ENCODE measurements at places on chromosomes 5 and 9.

GRCh38 chr9:11347437-11347836 is 734.6 kb upstream of the PTPRD start:
- DNase-seq, result no peak

DNA sequence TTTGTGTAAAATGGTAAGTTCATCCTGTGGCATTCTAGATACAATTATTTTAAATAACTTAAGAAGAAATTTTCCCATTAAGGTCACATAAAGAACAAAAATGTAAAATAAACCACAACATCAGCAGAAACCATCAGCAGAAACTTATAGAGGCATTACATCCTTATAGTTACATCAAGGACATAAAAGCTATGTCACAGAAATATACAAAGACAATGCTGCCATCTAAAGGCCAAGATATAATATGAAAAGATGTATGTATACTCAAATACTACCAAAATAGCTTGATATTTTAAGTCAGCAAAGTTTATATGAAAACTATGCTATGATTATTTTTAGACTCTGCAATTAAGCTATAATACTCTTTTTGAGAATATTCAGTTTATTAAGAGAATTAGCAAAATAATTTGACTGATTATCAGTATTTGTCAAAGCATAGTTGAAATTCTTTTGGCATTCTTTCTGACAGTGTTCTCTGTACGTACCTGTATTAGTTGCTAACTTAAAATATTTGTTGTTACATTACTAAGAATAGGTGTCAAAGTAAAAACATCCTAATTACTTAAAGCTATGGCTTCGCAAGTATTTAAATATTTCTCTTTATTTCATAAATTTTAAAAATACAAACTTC is 36.2 kb downstream of the FBXL17 start:
- DNase-seq, result no peak

- no peak for DNase-seq
These were observed 41.0 kb downstream of the AOPEP start for GRCh38 chr9:94767331-94768072.

DNA sequence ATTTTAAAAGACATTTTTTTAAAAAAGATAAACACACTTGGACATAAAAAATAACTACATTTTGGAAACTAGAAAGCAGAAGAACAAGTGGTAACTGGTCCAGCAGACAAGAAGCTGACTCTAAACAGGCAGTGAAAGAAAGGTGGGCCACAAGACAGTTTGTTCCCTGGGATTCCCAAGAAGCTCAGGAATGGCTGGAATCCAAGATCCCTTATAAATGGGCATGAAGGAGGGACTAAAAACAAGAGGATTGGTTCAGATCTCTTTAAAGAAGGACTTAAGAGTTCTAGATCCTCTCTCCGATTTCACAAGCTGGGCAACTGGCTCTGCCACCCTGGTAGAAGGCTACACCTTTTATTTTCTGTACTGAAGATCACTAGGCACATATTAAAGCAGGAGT is 102.8 kb downstream of the ARL15 start:
- no peak for DNase-seq

GRCh38 chr5:37792975-37793631 is 46.7 kb downstream of the GDNF start:
- DNase-seq, result no peak

DNA sequence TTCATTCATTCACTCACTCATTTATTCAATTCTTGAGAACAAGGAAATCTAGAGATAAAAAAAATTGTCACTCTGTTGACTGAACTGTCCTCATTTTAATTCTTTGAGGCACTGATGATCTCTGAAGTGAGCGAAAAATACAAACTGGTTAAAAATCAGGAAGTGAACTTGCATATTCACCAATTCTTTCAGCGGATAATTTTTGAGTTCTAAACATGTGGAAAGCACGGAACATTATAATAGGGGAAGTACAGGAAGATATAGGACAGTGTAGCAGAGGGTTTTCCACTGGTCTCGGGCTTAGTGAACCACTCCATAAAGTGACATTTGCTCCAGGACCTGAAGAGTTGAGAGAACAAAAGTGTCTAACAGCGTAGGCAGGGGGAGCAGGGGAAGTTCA is 169.5 kb downstream of the TLR4 start:
- no peak for DNase-seq

GRCh38 chr9:72415163-72415562 is 50.2 kb upstream of the ZFAND5 start:
- DNase-seq, result no peak

- DNase-seq, result no peak
These were observed 82.8 kb downstream of the DCP2 start for GRCh38 chr5:113059232-113060040.

DNA sequence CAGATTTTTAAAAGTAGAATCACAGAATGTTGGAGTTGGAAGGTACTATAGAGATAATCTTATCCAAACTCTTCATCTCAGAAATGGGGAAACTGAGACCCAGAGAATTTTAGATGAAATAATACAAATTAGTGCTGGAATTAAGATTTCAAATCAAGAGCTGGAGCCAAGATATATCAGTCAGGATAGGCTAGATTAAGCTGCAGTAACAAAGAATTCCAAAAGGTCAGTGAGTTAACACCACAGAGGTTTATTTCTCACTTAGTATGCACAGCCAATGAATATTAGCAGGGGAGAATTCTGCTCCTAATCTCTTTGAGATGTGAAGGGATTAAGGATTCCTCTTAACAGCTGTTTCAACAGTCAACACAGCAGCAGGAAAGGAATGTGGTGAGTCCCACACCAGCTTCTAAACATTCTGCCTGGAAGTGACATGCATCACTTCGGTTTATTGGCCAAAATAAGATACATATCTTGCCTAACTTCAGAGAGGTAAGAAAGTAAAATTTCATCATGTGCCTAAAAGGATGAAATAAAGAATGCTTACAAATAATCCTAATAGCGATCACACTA is 136.8 kb downstream of the FRMD3 start:
- DNase-seq, result no peak

DNA sequence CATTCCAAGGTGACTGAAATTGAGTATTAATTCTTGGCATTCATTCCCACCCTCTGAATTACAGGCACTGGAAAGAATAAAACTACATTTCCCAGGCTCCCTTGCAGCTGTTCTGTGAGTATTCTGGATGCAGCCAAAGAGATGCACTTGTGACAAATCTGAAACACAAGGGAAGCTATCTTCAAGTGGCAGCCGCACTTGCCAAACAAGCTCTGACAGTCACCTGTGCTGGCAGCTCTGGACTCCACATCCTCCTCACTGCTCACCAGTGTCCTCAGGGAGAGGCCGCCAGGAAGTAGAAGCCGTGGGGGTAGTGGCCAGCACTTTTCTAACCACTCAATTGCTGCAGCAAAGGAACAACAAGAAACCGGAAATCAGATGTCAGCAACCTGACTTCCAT is 275.0 kb downstream of the NR2F1-AS1 start:
- no peak for DNase-seq

- no peak for DNase-seq
These were observed 525.6 kb downstream of the SPATA31D1 start for GRCh38 chr9:82513976-82514735.

DNA sequence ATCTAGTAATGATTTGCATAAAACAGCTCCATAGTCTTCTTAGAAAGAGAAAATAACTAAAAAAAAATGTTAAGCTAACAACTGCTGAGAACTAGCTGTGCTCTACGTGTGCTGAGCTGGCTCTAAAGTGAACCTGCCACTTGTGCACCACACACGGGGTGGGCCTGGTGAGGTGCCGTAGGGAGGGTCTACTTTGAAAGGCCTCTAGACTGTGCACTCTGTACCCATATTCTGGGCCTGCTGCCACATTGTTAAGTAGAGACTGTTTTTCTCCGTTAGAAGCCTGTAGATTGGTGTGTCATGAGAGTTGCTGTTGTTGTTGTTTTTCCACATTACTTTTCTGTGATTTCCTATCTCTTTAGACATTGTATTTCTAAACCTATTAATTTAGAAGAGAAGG is 93.9 kb downstream of the CD180 start:
- DNase-seq, result no peak

GRCh38 chr9:35856882-35857281 is 13.3 kb downstream of the OR13J1 start:
- no peak for DNase-seq

DNA sequence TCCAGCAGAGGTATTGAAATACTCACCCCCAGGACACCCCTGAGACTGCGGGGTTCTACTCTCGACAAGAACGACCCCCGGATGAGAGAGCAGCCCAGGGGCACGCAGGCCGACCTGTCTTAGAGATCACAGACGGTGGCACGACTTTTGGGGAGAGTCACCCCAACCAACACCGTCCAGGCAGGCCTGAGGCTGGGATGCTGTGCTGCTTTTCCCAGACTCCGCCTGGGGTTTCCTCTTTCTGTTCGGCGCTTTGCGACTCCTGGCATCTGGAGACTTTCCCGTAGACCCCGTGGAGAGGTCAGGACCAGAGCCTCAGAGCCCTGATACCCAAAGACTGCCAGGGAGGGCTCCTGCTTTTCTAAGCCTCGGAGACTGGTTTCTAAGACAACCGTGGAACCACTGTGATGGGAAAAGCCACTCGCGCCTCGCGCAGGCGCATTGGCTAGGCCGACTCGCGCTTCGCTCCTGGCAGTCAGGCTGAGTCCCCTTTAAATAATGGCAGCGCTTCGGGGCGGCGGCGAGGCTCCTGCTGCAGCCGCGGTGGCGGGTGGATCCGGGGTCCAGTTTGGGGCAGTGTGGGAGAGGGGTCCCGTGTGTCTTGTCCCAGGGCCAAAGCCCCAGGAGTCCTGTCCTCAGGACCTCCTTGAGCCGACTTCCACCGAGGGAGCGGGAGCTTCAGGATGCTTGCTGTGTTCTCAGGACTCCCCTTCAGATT is 484.0 kb downstream of the SPATA31A7 start:
- DNase-seq, result no peak

DNA sequence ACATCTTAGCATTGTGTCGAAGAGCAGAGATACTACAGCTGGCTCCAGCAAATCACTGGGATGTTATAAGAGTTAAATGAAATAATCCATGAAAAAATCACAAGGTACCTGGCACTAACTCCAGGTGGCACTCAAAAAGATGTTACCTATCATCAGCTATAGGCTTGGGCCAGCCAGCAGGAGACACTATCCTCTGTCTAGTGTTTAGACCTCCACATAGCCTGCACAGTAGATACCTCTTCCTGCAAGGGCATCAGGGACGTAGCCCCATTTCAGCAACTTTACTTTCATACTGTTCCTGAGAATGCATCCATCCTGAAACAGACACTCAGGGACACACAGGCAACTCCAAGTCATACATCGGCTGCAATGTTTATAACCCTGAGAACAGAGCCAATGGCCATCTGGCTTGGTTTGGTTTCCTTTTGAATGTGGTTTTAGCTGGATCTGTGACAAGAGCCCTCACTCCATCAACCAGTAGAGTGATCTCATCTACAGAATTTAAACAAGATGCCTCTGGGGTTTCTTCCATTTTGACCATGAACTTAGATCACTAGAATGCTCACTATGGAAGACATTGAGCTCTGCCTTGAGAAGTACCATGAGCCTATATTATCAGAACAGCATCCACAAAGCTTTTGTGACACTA is 69.9 kb downstream of the TLE1 start:
- DNase-seq, result no peak

- DNase-seq, result no peak
These were observed 147.1 kb downstream of the ENC1 start for GRCh38 chr5:74493411-74493810.

DNA sequence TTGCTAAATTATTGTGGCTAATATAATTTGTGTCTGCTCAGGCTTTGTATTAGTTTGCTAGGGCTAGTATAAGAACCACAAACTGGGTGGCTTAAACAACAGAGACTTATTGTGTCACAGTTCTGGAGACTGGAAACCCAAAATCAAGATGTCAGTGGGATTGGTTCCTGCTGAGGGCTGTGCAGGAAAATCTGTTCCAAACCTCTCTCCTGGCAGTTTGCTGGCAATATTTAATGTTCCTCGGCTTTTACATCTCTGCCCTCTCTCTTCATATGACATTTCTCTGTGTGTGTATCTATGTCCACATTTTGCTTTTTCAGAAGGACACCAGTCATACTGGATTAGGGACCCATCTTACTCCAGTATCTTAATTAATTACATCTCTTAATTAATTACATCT is 498.8 kb upstream of the CD180 start:
- no peak for DNase-seq

GRCh38 chr9:137428841-137429545 is 5.8 kb downstream of the NOXA1 start:
- no peak for DNase-seq
